ENCODE measurements at places on chromosomes 3 and 15. TPM values are rescaled to one million over a fixed set of nuclear protein-coding genes. Genes with fewer than 3 reads are reported as not detected.

CPLX3 gene
- not detected for total RNA-seq

GRCh38 chr3:153171256-153171655, 9.2 kb downstream of the RAP2B start:
- no peak for DNase-seq

DNA sequence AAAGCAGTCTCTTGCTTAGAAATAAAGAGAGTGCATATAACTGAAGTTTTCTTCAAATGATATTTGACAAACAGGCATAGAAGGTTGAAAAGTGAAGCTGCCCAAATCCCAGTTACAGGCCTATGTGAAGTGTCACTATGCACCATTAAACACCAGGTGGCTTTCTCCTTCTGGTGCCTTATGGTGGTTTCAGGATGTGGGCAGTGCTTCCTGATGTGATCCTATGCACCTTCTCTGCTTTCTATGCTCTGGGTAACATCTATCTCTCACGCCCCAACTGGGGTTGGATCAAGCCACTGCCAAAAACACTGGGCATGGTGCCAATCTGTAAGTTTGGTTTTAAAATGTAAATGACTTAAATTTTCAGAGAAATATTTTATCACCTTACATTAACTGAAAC, 744.7 kb downstream of the TUSC7 start:
- no peak for DNase-seq

DNA sequence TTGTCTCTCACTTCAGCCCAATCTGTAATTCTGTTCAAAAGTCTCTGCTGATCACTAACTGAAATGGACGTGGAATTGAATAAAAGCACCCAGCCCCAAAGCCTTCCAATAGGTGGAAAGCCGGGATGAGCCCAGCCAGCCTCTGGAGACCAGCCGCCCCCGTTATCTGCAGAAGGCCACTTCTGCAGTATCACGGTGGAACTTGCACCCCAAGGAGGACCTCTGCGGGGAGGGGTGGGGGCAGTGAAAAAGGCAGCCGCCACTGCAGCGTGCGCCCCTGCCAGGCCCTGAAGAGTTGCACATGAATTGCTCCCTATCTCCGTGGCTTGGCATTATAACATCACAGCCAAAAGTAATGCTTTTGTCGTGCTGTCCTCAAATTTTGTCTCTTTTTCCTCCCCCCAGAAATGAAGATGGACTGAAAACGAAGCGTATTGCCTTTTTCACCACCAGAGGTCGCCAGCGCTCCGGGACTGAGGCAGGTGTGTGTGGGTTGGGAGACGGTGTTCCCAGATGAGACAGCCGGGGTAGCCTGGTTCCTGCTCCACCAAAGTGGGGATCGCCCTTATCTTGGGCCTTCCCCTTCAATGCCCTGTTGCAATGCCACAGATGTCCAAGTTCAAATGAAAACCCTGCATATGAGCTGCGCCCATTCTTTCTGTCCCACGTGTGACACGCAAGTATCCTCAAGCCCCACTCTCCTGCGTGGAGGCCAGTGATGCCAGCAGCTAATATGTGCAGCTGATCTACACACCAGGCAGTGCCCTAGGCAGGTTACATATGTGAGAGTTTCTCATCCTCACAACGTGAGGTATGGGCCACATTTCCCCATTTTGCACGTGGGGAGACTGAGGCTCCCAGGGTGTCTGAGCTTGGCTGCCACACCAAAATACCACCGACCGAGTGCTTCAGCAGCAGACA, 96.0 kb downstream of the LRRK1 start:
- DNase-seq, result peak; percentile 79

DNA sequence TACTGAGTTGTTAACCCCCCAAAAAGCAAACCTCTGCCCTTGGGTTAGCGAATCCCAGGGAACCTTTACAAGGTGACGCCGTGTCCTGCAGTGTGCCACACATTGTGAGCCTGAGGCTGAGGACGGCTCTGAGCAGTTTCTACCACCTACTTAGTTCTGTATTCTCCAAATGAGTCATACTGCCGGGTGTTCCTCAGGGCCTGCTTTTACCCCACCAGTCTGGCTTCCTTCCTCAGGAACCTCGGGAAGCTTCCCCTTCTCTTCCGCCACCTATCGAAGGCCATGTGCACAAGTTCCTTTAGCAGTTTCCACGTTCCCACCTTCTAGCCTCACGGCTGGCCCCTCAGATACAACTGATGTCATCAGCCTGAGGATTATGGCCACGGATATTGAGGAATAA, 384.0 kb upstream of the TPM1 start:
- DNase-seq, result no peak
